ENCODE measurements at places on chromosomes 12 and 14.

GRCh38 chr14:66495218-66496098 lies 9.3 kb downstream of the CCDC196 start:
- DNase-seq, result no peak

GRCh38 chr12:102484017-102484416 lies 3.7 kb upstream of the IGF1 start:
- DNase-seq, result no peak

- DNase-seq, result no peak
Observed at GRCh38 chr12:32535288-32535999, 136.1 kb downstream of the FGD4 start.

- DNase-seq, result no peak
Observed at GRCh38 chr14:34857689-34858449, 17.3 kb downstream of the BAZ1A start.

DNA sequence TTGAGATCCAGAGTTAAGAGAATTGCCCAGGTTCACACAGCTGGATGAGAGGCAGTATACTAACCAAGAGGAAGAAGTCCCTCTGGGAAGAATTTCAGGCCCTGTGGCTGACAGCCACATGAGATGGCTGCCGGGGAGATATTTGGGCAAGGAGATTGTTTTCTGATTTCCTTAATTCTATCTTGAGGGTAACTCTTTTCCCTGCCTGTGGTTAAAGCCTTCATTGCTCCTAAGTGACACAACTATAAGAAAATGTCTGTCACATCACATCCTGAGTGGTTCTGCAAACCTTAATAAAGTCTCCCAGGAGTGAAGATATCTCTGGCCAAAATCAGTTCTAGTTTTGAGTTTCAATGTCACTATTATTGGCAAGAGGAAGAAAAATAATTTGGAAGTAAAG lies 9.6 kb downstream of the ARHGDIB start:
- no peak for DNase-seq

DNA sequence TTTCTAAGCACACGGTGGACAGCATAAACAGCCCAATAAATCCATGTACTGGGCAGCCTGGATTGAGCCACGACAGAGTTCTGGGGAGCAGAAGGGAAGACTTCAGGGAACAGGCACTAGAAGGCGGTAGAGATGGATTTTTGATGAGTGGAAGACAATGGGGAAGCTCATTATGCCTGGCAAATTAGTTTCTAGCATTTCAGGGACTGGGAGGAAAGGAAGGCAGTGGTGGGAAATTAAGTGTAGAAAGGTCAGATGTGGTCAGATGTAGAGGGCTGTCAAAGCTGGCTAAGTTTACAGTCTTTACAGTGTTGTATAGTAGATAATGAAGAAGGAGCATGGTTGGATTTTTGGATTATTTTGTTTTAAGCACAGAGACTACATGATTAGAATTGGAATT lies 9.2 kb downstream of the EGLN3 start:
- DNase-seq, result no peak

All from stimulated activated CD8-positive, alpha-beta memory T cell treated with anti-CD3 and anti-CD28 coated beads, Interleukin-2, amount 100 ng/mL, for 1 hour (primary cell).